ENCODE measurements at places on chromosomes 1 and 21. TPM values are rescaled to one million over a fixed set of nuclear protein-coding genes. Genes with fewer than 3 reads are reported as not detected.

SAMD11 gene
- total RNA-seq, result 0.68 TPM

TENT5C gene
- 0.51 TPM for total RNA-seq

CFHR1 gene
- not detected for total RNA-seq

- no peak for DNase-seq
Measured at GRCh38 chr1:153397051-153397923, 6.4 kb upstream of the S100A8 start.

- DNase-seq, result no peak
Measured at GRCh38 chr1:178142806-178143205, 48.9 kb downstream of the RASAL2 start.

- peak; percentile 35 for DNase-seq
Measured at GRCh38 chr1:54327386-54328065, 78.7 kb downstream of the SSBP3 start.

DNA sequence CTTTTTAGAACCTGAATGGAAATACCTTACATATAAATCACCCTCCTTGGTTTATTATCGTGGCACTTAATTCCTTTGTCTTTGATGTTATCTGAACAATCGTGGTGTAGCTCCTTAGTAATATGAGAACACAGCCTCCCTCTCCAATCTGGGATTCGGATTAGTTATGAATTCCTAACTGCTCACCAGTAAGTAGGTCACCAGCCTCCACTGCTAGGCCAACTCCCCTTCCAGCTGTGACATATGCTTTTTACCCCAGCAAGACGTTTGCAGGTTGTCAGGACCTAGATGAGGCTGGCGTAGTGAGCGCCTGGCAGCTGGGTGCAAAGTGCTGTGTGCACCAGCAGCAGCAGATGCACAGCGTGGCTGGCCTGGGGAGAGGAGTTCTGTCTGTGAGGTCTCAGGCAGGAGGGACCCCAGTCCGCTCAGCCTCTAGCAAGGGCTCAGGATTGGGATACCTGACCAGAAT, 38.2 kb downstream of the NTPCR start:
- no peak for DNase-seq

DNA sequence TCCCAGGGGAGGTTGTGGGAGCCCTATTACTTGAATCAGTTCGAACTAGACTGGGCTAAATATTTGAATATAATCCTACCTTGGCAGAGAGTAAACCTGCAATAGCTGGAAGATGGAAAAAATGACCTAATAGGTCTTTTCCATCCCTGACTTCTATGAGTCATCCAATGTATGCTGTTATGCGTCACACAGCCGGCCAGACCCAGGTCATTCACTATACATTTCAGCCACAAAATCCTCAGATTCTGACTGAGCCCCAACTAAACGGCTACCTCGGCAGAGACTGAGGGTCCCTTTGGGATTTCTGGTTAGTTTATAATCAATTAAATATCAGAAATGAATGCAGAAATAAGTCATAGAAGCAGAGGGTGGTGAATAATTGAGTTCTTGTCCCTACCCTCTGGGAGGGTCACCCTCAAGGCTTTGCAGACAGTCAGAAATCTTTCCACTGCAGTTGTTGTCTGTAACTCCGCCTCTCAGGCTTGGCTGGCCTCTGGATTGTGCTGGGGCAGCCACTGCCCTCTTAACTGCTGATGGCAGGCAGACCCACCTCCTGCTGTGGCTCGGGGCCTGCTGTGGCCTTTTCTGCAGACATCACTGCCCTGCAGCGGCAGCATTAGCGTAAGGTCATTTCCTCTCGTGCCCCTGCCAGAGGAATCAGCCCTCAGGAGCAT, 240.5 kb downstream of the TGFB2 start:
- peak; percentile 76 for DNase-seq

DNA sequence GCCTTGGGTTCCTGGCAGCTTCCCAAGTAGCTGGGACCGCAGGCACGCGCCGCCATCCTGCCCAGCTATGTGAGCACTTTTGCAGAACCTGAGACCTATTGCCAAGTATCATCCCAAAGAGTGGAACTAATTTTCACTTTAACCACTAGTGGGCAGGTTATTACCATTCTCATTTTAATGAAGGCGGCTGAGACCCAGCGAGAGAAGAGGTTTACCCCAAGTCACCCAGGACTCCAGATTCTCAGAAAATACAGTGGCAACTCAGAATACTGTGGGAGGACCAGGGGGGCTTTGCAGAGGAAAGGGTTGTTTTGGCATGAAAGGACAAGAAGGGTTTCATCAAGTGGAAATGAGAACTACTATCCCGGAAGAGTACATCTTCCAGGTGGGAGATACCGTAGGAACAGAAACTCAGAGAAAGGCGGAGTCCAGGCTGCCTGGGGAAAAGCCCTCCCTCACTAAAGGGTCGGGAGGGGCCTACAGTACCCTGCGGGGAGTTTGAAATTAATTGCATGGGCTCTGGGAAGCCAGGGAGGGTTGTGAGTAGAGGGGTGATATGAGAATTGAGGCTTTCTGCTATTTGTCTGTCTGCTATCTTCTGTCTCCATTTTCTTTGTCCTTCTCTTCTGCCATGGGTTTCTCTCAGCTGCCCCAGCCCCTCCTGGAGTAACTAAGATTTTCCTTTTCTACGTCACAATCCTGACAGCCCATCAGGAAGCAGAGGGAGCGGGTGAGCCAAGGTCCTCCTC, 7.2 kb upstream of the SEMA4A start:
- DNase-seq, result peak; percentile 94

GRCh38 chr1:224615861-224616755, at the start of gene CNIH3:
TSS of gene CNIH3 (plus strand) at chr1:224616317. CDS start at chr1:224617175, 858 bp downstream.
- peak; percentile 21 for DNase-seq

- peak; percentile 84 for DNase-seq
Measured at GRCh38 chr1:178037510-178038253, 56.2 kb upstream of the RASAL2 start.

- DNase-seq, result no peak
Measured at GRCh38 chr1:169295425-169295824, 72.2 kb downstream of the NME7 start.

DNA sequence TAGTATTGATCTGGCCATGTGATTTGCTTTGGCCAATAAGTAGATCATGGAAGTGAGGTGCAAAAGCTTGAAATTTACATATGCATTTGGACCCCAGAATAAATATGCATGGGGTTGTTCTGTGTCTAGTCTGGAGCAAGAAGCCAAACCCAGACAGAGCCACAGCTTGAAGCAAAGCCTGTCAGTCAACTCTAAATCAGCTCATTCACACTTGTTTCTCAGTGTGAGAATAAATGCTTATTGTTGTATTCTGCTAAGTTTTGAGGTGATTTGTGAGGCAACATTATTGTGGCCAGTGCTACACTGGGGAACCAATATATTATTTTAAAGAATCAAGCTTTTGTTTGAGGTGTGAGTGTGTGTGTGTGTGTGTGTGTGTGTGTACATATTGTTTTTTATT, 12.2 kb upstream of the PGLYRP3 start:
- DNase-seq, result no peak

- DNase-seq, result no peak
Measured at GRCh38 chr1:213533125-213533524, 454.6 kb upstream of the PROX1 start.

DNA sequence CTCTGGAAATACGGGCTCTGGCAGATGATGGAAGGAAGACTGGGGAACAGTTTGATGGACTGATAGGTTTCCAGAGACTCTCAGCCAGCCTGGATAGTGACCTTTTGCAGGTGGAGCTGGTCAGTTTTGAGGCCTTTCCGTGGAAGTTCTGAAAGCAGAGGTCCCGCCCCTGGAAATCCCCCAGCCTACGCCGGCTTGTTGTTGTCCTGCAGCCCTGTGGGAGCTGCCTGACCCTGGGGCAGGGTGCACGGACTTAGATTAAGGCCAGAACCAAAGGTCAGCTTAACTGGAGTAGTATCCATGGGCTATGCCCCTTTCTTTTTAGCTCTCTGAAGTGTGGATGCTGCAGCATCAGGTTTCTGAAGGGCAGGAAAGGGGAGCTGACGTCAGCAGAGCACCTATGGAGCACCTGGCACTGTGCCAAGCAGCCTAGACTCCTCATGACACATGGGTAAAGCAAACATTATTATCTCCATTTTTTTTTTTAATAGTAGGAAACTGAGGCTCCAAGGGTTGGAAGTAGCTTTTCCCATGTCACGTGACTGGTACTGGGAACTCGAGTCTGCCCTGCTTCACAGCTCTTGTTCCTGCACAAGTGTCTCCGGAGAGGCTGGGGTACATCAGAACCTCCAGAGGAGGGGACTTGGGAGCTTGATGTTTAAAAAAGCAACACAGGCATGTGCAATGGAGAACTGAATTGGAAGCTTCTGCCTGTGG, 38.5 kb downstream of the IER5 start:
- DNase-seq, result peak; percentile 36

- DNase-seq, result no peak
Measured at GRCh38 chr21:44345495-44345894, 6.3 kb upstream of the CFAP410 start.
